ENCODE measurements at places on chromosomes 13 and 19. TPM values are rescaled to one million over a fixed set of nuclear protein-coding genes. Genes with fewer than 3 reads are reported as not detected.

DNA sequence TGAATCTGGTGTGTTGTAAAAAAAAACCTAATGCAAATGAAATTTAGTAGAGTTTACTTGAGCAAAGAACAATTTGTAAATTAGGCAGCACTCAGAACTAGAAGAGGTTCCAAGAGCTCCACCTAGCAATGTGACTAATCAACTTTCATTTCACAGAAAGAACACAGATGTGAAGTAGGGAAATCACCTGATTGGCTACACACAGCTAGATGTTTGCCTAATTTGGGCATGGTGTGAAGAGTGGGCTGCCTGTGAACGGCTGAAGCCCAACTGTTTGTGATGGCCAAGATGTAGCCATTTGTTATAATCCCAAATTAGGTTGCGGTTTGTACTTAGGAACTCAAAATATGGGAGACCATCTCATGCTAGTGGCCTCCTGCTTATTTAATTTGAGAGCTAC is 724.4 kb upstream of the SLITRK5 start:
- no peak for DNase-seq

DNA sequence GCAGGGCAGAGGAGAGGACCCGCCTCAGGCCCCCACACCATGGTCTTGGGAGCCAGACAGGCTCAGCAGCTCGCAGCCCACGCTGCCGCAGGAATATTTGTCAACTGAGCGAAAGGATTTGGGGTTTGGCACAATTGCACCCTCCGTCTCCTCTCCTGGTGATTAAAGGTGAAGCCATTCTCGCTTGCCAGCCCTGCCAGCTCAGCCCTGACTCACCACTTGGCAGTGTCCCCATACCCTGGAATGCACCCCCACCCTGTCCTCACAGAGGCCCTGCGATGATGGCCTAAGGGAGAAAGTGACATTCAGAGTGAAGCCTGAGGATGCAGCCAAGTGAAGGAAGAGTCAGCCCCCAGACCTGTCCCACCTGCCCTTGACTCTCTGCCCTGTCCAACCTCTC is 18.8 kb downstream of the CYTH2 start:
- DNase-seq = peak; percentile 92

DNA sequence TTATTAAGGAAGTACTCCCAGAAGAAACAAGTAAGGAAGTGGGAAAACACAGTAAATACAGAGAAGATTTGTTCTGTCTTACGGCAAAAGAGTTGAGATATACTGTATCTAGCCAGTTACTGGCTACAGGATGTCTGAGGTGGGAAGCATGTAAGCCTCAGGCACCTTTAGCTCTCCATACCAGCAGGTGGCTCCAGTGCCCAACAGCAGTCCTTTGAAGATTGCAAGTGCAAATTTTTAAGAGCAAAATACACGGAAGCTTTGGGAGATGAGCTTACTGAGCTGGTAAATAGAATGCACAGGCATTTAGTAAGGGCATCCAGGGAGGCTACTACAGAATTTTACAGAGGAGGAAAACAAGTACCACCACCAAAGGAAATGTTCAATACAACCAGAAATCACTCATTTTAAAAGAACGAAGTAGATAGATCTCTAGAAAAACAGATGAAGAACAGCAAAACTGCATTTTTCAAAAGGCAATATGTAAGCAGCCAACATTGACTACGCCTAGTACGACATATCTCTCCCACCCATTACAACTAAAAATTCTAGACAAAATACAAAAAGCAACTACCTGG is 57.9 kb upstream of the VSTM2B start:
- DNase-seq = peak; percentile 5

GRCh38 chr13:60230593-60230992 is 66.9 kb upstream of the DIAPH3 start:
- DNase-seq = no peak

DNA sequence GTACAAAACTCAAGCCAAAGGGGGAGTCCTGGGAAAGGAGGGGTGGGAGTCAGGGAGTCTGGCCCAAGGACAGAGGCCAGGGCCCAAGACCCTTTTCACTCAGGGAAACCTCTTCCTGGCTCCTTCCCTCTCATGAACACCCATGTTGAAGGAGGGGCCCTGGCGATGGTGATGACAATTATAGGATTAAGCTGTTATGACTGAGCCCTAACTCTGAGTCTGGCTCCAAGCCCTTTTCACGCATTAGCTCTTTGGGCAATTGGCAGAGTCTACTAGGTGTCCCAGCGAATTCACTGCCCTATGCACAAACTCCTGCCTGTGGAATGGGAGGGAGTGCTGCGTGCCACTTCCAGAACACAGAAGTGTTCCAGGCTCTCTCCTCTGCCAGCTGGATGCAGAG is 20.7 kb downstream of the ZNF575 start:
- no peak for DNase-seq

DNA sequence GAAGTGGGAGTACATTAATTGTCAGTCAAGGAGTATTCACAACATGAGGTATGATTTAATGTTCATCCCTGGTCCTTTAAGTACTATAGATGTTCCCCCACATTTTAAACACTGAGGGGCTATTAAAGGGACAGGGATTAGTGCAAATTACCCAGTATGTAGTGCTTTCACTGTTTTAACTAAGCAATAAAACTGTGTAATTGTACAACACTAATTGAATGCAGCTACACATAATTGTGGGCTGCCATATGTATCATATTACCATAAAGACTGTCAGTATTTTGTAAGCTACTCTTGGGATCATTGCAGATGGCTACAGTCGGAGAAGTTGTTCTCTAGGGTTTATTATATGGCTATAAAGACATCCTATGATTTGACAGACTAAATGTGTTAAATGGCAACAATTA is 316.6 kb downstream of the DCLK1 start:
- DNase-seq = no peak

CACNG8 gene
- not detected for total RNA-seq

DNA sequence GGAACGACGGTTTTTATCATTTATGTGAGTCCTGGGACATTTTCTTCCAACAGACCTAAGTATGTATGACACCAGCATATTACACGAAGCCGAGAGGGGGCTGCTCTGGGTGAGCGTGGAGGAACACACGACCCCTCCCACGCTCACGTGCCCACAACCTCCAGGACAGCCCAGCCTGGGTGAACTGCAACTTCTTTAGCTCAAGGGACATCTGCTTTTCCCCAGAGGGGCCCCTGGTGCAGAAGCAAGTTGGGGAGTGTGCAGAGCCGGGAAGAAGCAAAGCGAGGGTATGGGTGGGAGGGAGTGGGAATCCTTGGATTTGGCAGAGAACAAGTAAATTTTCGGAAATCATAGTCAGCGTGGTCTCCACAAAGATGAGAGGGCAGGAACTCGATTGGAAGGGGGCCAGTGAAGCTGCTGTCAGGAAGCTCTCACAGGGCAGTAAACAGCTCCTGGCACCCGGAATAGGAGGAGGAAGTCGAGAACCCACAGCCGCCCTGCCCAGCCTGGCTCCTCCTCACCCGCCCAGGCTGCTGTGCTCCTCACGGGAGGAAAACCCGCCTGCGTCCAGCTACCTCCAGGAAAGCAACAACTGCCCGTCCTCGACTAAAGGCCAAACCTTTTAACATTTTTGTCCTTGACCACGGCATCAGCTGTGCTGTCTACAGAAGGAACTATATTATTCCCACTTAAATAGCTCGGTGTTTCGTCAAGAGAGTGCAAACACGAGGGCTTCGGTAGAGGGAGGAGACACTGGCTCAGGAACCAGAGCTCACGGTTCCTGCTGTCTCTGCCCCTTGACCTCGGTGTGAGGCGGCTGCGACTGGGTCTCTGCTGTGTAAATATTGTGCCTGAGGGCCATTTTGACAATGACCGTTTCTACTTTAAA is 17.2 kb upstream of the CFAP97D2 start:
- peak; percentile 8 for DNase-seq

All from bronchial epithelial cell (primary cell).